Cerebellar nuclear complex (tissue), 1 donor: ENCODE measurements at places on chromosomes 4 and X.

DNA sequence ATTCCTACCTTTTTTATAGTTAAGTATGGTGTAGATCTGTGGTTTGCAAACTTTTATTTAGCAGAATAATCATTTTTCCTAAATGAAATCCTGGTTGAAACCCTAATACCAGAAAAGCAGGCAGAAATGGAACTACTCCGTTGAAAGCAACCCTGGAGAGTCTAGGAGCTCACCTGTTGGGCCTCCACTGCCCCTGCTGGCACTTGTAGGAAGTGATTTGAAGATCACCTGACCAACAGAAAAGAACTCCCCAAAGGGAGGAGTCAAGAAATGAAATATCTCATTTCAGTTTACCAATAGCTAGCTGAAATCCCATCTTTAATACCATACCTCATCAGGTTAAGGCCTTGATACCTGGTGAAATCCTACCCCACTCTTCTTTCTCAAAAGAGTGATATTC is 277.1 kb downstream of the KLHL13 start:
- no peak for DNase-seq

DNA sequence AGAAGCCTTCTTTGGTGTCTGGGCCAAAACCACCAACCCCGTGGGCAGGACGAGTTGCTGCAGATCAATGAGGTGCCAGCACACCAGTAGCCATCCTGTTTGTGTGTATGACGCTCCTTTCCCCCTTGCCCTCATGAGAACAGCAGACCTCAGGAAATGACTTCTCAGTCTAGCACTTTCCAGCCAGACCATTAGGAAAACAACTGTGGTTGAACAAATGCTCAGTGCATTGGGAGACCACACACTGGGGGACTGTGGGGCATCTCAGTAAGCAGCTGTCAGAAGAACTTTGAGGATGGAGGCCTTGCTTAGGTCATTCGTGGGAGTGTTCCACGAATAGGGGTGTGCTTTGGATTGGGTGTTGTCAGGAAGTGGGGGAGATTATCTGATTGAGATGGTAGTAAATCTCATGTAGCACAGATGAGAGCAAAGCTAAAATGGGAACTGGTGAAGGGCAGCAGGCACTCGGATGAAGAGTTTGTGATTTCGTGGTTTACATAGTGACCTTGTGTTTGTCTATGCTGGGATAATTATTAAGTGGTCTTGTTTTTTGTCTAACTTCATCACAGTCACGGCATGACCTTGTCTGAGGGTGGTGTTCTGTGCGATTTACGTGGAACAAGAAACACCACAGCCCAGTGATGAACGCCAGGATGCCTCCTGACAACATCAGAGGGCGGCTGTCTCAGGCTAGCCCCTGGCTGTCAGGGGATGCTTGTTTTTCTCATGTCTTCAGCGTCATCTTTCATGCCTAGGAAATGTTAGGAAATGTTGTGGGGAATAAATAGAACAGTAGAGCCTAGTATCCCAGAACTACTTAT is 70.1 kb downstream of the USP46 start:
- DNase-seq: no peak

- no peak for DNase-seq
Observed at GRCh38 chrX:31070057-31070468, 1.8 kb downstream of the FTHL17 start.

DNA sequence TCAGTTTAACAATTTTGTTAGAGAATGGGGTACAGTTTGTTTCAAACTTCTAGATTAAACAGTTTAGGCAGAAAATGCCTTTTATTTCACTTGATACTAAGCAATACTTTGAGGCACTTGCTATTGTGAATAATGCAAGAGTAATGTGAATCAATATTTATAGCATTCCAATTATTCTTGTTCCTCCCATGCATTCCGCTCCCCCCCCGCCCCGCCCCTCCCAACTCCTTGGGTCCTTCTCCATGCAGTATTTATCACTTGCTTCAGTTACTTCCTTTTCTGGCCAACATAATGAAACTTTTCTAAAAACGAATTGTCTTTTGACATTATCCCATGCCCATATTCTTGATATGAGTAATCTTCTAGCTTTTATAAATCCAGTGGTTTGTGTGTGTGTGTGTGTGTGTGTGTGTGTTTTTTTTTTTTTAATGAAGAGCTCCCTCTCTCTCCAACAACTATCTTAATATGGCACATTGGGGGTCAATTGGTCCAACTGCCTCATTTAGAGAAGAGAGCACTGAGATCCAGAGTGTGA is 1.6 kb downstream of the BANK1 start:
- no peak for DNase-seq

DNA sequence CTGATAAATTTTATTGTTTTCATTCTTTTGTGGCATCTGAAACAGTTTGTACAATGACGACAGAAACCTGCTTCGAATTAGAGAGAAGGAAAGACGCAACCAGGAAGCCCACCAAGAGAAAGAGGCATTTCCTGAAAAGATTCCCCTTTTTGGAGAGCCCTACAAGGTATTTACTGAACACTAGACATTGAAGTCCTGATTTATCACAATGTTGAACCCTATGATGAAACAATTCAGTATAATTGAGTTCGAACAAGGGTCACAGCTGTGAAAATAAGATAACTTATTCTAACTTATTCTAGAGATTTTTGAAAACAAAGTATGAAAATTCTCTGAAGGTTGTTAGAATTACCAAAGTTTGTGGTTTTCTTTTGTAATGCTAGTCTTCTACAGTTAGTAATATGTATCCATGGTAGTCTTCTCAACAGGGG is 111.3 kb downstream of the AFF1 start:
- no peak for DNase-seq

- no peak for DNase-seq
Observed at GRCh38 chr4:88964450-88964849, 92.5 kb downstream of the FAM13A start.

- DNase-seq: no peak
Observed at GRCh38 chrX:120727911-120728310, 98.1 kb upstream of the C1GALT1C1 start.

DNA sequence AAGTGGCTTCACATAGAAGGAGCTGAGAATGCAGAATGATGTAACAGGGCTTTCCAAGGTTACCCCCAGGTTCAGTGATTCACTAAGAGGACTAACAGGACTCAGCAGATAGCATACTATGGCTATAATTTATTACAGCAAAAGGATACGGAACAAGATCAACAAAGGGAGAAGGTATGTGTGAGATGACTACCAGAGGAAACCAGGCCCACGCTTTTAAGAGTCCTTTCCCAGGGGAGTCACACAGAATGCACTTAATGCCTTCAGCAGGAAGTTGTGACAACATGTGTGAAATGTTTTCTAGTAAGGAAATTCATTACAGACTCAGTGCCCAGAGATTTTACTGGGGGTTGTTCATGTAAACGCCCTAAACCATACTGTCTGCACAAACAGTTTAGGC is 373.6 kb upstream of the MAGEB2 start:
- DNase-seq: no peak

- DNase-seq: no peak
Observed at GRCh38 chrX:22126327-22126726, 94.2 kb downstream of the PHEX start.

- no peak for DNase-seq
Observed at GRCh38 chr4:6109842-6110560, 90.3 kb downstream of the JAKMIP1 start.

DNA sequence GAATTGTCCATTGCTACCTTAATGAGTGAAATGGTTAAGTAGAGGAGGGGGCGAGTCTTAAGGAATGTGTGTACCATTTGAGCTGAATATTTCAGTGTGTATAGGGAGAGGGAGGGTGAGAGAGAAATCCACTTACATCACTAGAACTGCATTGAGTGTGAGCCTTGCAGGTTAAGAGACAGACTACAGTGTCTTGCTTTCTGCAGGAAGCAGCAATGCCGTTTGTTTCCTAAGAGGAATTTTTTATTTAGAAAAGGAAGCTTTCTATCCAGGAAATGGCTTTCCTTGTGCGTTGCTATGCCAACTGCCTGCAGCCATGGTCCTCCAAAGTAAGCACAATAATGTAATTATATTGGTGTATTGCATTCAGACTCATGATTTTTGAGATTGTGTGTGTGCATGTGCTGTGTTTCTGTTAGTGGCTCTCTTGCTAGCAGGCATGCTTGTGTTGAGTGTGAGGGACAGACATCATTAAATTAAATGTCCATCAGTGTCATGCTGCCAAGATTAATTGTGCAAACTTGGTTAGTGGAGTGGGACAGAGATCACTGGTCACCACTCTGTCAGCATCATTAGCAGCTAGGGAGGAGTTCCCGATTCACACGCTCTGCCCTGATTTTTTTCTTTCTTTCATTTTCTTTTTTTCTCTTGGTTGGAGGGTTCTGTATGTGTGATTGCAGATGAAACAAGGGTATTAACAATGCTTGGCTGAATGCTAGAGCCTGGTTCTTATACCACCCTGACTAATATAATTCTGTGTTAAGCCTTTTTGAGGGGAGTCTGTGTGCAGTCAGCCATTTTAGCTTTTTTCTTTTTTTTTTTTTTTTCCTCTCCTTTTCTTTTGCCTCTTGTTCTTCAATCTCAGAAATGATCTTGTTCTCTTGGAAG is 164.3 kb downstream of the RAPGEF2 start:
- DNase-seq: peak; percentile 24

GRCh38 chrX:86295293-86295692 is 147.0 kb downstream of the DACH2 start:
- DNase-seq: no peak
